ENCODE measurements at places on chromosomes 16 and 17. TPM values are rescaled to one million over a fixed set of nuclear protein-coding genes. Genes with fewer than 3 reads are reported as not detected.

- H3K36me3 ChIP-seq, result no peaks in the 10 kb centered on the region
- no peak overlapping the region for H3K27ac ChIP-seq
- no peak overlapping the region for H3K4me3 ChIP-seq
These were observed 684.1 kb upstream of the C16orf82 start for GRCh38 chr16:26382586-26382985.

DNA sequence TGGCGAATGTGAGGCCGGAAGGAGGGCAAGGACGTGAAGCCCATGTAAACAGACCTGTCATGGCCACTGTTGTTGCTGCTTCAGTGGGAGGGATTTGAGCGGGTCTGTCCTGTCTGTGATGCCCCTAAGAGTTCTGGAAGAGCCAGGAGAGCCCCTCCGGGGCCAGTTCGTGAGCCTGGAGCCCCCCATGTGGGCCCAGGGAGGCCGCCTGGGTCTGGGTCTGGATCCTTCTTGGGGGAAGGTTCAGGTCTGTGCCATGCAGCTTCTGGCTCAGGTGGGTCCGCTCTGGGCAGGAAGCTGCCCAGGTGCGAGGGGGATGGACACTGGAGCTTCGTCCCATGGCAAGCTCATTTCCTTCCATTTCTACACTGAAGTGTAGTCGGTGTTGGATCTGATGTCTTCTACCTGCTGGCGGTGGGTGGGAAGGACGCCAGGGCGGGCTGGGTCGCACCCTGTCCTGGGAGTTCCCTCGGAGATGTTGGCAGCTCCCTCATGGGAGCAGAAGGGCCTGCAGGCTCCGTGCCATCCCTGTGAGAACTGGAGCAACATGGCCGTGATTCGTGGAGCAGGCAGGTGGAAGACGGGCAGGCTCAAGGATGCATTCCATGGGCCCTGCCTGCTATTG is 11.2 kb upstream of the WFIKKN1 start:
- no peak overlapping the region for H3K27ac ChIP-seq
- peaks cover 2% of the 10 kb centered on the region for H3K36me3 ChIP-seq
- DNase-seq, result no peak
- H3K4me1 ChIP-seq, result peaks cover 6% of the 10 kb centered on the region

DNA sequence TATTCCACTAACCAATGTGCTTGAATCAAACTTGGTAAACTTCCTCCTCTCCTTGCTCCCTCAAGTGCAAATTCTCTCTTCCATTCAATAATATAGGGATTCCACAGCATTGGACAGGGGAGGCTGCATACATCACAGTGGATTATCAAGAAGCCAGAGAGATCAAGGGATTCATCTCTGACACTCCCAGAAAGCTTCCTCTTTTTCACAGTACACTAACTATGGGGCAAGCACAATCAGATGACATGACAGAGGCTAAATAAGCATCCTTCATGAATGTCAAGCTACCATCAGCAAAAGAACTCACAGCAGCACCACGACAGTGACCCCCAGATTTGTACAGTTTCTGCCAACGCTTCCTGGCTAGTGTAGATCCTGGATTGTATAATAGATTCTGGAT is 178.4 kb upstream of the C17orf78 start:
- H3K27ac ChIP-seq, result no peak overlapping the region
- no peak overlapping the region for H3K4me3 ChIP-seq
- no peaks in the 10 kb centered on the region for H3K27me3 ChIP-seq
- H3K4me1 ChIP-seq, result peaks cover 5% of the 10 kb centered on the region
- DNase-seq, result no peak

GRCh38 chr16:80019395-80019794 is 418.9 kb upstream of the MAF start:
- H3K36me3 ChIP-seq, result no peaks in the 10 kb centered on the region
- no peaks in the 10 kb centered on the region for H3K4me1 ChIP-seq
- no peak overlapping the region for H3K4me3 ChIP-seq
- DNase-seq, result no peak

- H3K27me3 ChIP-seq, result no peaks in the 10 kb centered on the region
- H3K4me3 ChIP-seq, result no peak overlapping the region
- H3K36me3 ChIP-seq, result no peaks in the 10 kb centered on the region
- H3K27ac ChIP-seq, result no peak overlapping the region
- DNase-seq, result no peak
These were observed 8.0 kb downstream of the SERPINF2 start for GRCh38 chr17:1750628-1751027.

DNA sequence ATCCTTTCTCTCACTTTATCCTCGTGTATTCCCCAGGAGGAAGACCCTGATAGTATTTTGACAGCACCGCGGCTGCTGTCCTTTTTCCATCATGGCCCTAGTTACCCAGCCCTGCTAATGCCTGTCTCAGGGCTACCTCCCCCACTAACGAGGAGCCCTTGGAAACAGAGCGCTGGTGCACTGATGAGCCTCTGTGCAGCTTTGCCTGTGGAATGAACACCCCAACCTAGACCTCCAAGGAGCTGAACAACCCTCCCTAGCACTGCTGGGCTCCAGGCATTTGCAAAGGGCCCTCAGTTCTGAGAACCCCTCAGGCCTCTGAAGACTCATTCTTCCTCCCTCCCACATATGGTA is 23.3 kb upstream of the CCL1 start:
- no peak overlapping the region for H3K27ac ChIP-seq
- H3K27me3 ChIP-seq, result peaks cover 17% of the 10 kb centered on the region
- no peak overlapping the region for H3K4me3 ChIP-seq
- no peaks in the 10 kb centered on the region for H3K36me3 ChIP-seq
- no peak for DNase-seq

DNA sequence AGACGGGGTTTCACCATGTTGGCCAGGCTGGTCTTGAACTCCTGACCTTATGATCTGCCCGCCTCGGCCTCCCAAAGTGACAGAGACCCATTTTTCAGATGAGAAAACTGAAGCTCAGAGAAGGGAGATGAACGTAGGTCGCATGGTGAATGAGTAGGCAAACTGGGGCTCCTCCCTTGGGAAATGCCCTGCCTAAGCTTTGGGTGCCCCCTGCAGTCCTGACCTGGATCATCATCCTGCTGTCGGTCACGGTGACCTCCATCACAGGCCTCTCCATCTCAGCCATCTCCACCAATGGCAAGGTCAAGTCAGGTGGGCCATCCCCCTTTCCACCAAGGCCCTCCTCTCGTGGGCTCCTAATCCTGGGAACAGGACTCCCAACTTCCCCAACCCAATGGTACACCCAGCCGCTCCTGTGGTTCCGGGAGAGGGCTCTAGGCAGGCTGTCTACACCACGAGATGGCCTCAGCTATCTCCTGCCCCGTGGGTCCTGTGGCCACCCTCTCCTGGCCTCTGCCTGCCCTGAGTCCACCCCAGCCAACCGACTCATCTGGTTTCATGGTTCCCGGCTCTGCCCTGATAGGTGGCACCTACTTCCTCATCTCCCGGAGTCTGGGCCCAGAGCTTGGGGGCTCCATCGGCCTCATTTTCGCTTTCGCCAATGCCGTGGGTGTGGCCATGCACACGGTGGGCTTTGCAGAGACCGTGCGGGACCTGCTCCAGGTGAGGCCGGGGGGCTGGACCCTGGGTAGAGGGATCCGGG is 4.7 kb downstream of the SLC12A3 start:
- H3K27ac ChIP-seq, result no peak overlapping the region
- peaks cover 2% of the 10 kb centered on the region for H3K4me1 ChIP-seq
- DNase-seq, result peak; percentile 69
- H3K27me3 ChIP-seq, result no peaks in the 10 kb centered on the region
- no peak overlapping the region for H3K4me3 ChIP-seq
- no peaks in the 10 kb centered on the region for H3K36me3 ChIP-seq

- peaks cover 21% of the 10 kb centered on the region for H3K4me1 ChIP-seq
- H3K27ac ChIP-seq, result peak overlapping the region; percentile 47
- H3K4me3 ChIP-seq, result no peak overlapping the region
- no peak for DNase-seq
- no peaks in the 10 kb centered on the region for H3K36me3 ChIP-seq
These were observed 78.2 kb downstream of the CCDC182 start for GRCh38 chr17:57666946-57667345.

DNA sequence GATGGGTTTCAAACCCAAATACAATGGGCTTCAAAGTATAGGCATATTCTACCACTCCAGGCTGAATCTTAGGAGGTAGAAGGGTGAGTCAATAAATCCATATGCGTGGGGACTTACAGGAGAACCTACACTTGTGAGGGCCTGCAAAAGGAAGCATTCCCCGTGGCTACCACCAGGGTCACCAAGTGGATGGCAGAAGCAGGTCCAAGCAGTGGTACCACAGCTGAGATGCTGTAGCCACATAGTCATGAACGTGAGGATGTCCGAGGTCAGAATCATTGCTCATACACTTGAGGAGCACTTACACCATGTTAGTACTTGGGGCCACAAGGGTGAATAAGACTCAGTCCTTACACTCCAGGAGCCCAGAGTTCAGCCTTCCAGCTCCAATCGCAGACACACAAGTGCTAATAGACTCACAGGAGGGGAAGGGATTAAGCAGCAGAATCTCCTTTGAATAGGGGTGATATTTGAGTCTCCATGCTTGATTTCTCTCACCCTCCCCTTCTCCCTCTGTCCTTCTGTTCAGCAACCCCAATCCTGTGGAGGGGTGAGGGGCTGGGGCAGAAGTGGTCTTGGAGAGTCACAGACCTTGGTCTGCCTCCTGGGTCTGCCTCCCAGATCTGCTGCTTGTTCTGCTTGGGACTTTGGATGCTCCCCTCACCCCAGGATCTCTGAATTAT is 42.5 kb upstream of the ASIC2 start:
- H3K27ac ChIP-seq, result no peak overlapping the region
- H3K27me3 ChIP-seq, result peaks cover 9% of the 10 kb centered on the region
- H3K4me1 ChIP-seq, result no peaks in the 10 kb centered on the region

DNA sequence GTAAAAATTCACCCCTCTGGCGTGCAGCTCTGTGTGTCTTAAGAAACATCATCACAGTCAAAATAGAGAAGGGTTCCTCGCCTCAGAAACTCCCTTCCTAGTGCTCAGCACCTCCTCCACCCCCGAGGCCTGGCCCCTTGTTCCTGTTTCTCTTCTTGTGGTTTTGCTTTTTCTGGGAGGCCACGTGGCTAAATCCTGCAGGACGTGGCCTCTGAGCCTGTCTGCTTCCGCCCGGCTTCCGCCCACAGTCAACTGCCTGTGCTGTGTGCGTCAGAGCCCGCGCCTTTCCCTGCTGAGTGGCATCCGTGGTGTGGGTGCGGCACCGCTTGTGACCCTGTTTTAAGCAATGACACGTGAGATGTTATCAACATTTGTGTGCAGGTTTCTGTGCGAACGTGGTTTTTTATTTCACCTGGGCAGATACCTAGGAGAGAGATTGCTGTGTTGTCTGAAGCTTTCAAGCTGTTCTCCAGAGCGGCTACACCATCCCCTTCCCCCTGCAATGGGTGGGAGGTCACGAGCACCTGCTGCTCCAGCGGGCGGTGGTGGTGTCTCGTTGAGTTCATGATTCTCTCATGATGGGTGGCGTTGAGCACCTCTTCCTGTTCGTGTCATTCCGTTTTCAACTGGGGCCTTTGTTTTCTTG is 21.7 kb downstream of the ACSF3 start:
- peak overlapping the region; percentile 66 for H3K4me3 ChIP-seq
- peak overlapping the region; percentile 91 for H3K27ac ChIP-seq
- peaks cover 28% of the 10 kb centered on the region for H3K4me1 ChIP-seq
- DNase-seq, result peak; percentile 94
- peaks cover 27% of the 10 kb centered on the region for H3K36me3 ChIP-seq

GRCh38 chr17:79565606-79566250 is 45.1 kb downstream of the RBFOX3 start:
- H3K27me3 ChIP-seq, result peaks cover 6% of the 10 kb centered on the region
- H3K36me3 ChIP-seq, result no peaks in the 10 kb centered on the region
- DNase-seq, result no peak
- no peaks in the 10 kb centered on the region for H3K4me1 ChIP-seq

DNA sequence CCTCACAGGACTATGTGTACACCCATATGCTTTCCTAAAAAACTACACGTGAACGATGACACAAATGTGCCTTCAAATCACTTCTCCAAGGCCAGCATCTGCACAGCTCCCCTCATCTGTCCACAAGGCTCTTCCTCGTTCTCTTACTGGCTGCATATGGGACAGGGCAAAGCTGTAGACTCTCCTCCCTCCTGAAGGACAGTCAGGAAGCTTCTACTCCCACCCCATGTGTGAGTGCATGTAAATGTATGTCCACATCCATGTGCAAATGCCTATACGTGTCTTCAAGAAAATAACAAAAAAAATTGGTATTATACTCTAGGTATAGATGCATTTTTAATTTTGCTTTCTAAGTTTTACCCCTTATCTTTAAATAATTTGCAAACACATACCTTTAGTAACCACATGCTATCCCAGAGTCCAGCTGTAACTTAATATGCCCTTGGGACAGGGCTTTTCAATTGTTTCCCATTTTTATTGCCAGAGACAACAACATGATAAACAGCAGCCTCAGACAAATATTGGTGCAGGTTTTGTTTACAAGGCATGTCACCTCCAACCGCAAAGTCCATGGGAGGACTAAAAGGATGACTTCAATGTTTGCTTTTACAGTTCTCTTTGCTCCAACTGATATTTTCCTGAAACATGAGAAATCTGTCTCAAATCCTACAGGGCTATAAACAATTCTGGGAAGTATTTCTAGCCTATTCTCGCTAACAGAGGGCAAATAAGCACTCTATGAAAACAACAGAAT is 31.6 kb upstream of the FAAP100 start:
- no peak for DNase-seq
- H3K4me1 ChIP-seq, result peaks cover 11% of the 10 kb centered on the region
- no peak overlapping the region for H3K27ac ChIP-seq
- H3K27me3 ChIP-seq, result no peaks in the 10 kb centered on the region

- H3K36me3 ChIP-seq, result no peaks in the 10 kb centered on the region
- peak; percentile 61 for DNase-seq
- no peak overlapping the region for H3K4me3 ChIP-seq
These were observed 21.4 kb upstream of the JPH3 start for GRCh38 chr16:87580855-87581261.

GRCh38 chr16:60553090-60553757 is 1483.0 kb downstream of the CDH8 start:
- no peak overlapping the region for H3K27ac ChIP-seq
- no peak overlapping the region for H3K4me3 ChIP-seq
- H3K36me3 ChIP-seq, result no peaks in the 10 kb centered on the region
- DNase-seq, result no peak

DNA sequence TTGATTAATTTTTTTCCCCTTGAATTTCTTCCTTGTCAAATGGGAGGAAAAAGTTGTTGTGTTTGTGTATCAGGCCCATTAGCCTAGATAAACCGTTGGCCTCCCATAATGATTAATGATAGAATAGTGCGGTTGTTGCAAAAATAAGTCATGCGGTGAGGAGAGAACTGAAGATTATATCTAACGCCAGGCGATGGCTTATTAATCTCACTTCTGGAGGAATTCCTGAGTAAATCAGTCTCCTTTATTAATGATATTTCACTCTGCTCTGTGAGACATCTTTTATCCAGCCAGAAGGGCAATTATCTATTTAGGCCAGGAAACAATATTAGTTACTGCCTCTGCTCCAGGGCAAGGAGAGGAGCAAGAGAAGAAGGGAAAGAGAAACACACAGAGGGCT is 107.3 kb downstream of the IRX5 start:
- no peak overlapping the region for H3K27ac ChIP-seq
- no peak for DNase-seq
- no peaks in the 10 kb centered on the region for H3K36me3 ChIP-seq
- H3K27me3 ChIP-seq, result no peaks in the 10 kb centered on the region
- no peaks in the 10 kb centered on the region for H3K4me1 ChIP-seq

Gene GCGR
- total RNA-seq, result not detected

Gene GRIN2C
- not detected for total RNA-seq

Gene SSTR5
- not detected for total RNA-seq

Gene GSPT1
- 202 TPM for total RNA-seq

Gene PERCC1
- total RNA-seq, result not detected

Data from activated CD8-positive, alpha-beta T cell treated with anti-CD3 and anti-CD28 coated beads for 36 hours (primary cell).